ENCODE measurements at places on chromosomes 4 and X.

GRCh38 chrX:110003167-110004156 lies 548 bp downstream of the TMEM164 start:
- DNase-seq = no peak

DNA sequence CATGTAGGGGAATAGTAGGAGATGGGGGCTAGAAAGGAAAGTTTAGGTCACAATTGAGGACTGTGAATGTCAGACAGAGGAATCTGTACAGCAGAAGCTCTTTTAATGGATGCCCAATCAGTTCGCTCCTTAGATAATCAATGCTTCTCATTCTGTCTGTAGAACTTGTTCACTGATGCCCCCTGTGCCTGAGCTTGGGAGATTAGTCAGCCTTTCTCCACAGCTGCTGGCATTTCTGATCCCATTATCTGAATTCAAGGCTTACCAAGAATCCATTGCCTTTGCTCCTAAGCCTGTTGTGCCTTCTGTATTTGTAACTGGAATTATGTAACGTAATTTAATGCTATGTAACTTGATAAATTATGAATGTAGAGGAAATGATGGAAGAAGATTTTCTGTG lies 53.2 kb upstream of the BBS12 start:
- DNase-seq = no peak

DNA sequence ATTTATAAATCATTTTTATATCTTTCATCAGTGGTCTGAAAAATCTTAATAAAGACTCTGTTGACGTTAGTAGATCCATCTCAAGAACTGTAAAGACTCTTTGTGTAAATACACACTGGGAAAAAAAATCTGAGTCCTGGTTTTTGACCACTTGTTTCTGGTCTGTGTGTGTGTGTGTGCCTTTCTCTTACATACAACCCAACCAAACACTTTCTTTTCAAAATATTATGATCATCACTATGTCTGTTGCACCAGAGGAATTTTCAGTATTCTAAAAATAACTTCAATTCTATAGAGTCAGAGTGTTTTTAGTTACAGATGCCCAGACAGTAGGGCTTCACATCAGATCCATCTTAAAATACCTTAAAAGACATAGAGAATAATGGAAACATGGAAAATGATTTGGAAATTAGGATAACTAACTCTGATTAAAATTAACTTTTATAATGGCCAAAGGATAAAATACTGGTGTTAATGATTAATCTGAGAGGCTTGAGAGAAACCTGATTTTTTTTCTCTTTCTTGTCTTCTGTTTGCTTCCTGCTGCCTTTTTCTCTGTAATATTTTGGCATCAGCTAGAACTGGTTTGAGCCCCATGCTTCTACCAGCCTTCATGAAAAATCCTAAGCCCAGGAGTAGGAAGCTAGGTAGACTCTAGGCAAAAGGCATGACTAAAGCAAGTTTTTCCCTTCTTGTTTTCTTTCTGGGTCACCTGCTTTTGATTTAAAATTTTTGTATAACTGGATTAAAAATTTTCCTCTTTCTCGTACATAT lies 99.7 kb downstream of the ATXN3L start:
- no peak for DNase-seq

- no peak for DNase-seq
Observed at GRCh38 chr4:176758731-176759130, 34.0 kb downstream of the VEGFC start.

GRCh38 chr4:126213996-126214395 lies 899.2 kb downstream of the FAT4 start:
- DNase-seq = no peak

DNA sequence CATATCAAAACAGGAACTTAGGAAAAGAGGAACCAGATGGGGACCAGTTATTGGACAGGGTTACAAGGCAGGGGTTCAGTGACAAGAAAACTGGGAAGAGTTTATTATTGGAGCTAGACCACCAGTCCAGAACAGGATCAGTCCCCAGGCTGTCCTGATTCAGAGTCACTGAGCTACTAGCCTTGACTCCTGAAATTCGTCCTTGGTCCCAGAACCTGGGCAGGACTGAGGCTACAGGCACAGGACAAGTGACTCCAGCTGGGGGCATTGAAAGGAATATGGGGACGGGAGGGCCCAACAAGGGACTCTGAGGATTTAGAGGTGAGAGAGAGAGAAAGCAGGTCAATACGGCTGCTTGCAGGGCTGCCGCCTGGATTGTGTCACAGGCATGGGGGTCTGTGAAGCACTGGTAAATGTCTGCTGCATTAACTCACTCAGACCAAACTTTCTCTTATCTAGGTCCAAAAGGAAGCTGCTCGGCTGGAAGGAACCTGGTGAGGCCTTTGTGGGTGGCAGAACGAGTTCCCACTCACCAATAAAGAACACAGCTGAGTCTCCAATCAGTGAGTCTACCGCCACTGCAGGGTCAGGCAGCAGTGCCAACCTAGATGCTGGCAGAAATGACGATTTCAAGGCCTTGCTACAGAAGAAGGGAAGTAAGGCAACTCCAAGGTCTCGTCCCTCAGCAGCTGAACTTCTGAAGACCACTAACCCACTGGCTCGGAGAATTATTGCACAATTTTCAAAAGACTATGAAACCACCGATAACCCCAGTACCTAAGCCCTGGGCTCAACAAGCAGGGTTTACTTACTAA lies 11.3 kb upstream of the RTL5 start:
- no peak for DNase-seq

DNA sequence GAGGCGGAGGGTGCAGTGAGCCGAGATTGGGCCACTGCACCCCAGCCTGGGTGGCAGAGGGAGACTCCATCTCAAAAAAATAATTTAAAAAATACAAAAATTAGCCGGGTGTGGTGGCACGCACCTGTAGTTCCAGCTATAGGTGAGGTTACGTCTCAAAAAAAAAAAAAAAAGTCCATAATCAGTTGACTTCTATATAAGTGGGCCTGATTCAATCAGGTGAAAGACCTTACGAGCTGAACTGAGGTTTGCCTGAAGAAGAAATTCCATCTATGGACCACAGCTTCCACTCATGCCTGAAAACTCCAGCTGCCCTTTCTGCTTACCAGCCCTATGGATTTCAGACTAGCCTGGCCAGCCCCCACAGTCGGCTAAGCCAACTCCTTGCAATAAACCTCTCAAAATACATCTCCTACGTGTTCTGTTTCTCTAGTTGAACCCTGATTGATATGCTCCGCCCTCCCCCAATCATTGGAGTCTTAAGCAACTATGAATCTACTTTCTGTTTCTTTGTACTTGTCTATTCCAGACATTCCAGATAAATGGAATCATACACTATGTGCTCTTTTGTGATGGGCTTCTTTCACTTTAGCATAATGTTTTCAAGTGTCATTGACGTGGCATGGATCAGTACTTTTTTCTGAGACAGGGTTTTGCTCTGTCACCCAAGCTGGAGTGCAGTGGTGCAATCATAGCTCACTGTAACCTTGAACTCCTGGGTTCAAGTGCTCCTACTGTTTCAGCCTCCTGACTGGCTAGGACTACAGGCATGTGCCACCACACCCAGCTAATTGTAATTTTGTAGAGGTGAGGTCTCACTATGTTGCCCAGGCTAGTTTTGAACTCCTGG lies 36.6 kb downstream of the SAT1 start:
- DNase-seq = no peak

GRCh38 chr4:96483308-96484030 lies 643.6 kb downstream of the PDHA2 start:
- DNase-seq = no peak

- no peak for DNase-seq
Observed at GRCh38 chr4:184097241-184097605, 120.5 kb downstream of the ENPP6 start.

DNA sequence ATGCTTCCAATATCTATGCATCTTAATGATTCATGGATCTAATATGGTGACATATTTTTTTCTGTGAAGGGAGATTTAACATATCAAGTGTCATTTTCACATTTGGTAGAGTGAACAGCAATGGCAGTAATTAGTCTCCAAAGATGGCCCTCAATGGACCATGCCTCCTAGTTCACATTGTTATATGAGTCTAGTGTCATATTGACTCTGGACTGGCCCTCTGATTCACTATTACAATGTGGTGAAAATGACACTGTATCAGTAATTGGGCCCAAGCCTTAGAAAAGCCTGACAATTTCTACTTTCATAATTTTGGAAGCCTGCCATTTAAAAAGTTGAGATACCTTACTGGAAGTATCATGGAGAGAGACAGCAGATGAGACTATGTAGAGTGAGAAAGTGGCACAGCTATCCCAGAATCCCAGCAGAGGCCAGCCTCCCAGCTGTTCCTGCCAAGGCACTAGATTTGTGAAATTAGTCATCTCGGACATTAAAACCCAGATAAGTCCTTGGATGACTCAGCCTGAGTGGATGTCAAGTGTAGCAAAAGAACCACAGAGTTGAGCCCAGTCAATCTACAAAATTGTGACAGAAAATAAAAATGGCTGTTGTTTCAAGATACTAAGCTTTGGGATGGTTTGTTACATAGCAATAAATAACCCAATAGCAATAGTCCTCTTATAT lies 68.4 kb downstream of the ARHGEF38 start:
- no peak for DNase-seq

GRCh38 chr4:100826067-100826466 lies 308.2 kb upstream of the EMCN start:
- no peak for DNase-seq

DNA sequence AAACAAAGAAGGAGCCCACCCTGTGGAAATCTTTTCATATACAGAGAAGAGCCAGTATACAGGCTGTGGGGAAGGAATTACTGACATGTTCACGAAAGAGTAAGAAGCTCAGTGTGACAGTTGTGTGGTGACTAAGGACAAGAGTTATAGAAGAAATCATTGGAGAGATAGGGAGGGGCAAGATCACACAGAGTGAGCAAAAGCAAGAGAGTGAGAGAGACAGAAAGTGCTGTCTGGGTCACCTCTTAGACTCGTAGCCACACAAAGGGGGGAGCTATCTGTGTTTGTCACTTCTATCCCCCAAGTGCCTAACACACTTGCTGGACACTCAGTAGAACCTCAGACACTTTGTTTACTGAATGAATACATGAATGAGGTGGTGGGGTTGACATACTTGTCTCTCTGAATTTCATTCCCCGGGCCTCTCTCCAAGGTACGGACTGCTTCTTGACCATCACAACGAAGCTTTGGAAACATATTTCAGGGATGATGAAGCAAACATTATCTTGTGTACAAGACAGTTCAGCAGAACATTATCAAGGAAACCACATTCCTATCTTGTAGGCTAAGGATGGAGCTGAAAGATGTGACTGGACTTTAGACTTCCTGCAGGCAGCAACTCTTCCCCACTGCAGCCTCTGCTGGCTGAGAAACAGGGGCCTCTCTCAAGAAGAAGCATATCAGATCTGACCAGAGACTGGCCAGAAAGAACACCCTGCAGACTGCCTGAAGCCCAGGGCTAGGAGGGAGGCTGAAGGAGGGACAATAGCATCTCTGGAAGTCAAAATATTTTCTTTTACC lies 168.2 kb downstream of the AMELX start:
- DNase-seq = no peak

- no peak for DNase-seq
Observed at GRCh38 chr4:59243038-59243437, 1957.1 kb upstream of the ADGRL3 start.

- no peak for DNase-seq
Observed at GRCh38 chr4:172035562-172035961, 222.4 kb downstream of the GALNTL6 start.

DNA sequence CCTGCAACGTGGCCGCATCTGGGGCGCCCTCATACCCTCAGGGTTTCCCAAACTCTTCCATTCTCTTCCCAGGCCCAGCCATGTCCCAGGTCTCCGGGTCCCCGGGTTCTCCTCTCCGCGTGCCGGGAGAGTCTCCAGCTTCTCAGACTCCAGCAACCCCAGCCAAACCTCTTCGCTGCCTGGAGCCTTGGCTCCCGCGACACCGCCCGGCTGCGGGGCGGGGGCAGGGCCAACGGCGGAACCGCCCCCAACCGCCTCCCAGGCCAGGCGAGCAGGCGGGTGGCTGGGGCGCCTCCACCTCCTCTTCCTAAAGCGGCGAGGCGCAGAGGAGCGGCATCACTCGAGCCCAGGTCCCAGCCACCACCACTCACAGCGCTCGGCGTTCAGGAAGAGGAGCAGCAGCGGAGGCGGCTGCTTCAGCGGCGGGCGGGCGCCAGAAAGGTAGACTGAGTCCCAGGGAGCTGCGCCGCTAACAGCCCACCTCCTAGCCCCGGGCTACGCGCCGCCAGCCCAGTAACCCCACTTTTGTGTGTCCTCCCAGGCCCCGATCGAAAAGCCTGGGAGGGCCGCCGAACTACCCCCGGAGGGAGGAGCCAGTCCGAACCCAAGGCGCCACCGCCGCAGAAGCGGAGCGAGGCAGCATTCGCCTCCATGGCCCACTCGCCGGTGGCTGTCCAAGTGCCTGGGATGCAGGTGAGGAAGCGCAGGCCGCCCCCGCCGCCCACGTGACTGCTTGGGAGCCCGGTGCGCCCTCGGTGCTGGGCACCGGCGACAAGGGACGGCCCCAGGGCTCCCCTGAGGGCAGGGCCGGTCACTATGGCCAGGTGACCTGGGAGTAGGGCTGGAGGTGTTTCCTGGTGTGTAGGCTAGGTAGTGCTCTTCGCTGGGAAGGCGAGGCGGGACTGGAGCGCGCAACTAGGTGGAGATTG lies at the start of gene STK26:
Gene STK26, plus strand, starts transcription at position 336 of the 929 bp plus-strand sequence. Its CDS starts 316 bp downstream, at position 652.
- peak; percentile 60 for DNase-seq

DNA sequence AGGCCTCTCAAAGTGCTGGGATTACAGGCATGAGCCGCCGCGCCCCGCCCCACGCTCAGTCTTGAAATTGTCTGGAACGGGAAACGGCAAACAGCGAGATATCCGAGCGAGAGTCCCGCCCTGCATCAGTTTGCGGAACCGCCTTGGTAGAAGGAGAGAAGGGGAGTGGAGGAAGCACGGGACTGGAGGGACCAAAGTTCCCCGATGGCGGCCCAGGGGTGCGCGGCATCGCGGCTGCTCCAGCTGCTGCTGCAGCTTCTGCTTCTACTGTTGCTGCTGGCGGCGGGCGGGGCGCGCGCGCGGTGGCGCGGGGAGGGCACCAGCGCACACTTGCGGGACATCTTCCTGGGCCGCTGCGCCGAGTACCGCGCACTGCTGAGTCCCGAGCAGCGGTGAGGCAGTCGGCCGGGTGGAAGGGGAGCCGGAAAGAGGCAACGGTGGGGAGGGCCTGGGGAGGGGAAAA lies at the start of gene BST1:
Gene BST1, plus strand, starts transcription at position 125 of the 463 bp plus-strand sequence. Its CDS starts 80 bp downstream, at position 205.
- peak; percentile 13 for DNase-seq

DNA sequence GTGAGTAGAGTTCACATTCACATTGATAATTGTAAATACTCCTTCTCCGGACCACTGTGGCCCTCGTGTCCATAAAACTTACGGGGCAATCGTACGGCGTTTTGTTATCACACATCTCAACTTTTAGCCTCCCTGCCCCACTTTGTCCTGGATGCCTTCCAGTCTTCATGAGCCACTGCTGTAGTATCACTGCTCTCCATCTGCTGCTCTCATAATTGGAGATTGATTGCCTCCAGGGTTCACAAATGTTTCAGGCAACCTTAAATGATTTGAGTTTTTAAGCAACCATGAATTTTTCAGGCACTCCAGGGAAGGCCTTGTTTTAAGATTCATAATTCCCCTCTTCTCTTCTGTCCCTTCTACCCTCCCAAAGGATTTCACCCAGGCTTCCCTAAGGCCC lies 28.4 kb downstream of the ALPK1 start:
- DNase-seq = no peak

DNA sequence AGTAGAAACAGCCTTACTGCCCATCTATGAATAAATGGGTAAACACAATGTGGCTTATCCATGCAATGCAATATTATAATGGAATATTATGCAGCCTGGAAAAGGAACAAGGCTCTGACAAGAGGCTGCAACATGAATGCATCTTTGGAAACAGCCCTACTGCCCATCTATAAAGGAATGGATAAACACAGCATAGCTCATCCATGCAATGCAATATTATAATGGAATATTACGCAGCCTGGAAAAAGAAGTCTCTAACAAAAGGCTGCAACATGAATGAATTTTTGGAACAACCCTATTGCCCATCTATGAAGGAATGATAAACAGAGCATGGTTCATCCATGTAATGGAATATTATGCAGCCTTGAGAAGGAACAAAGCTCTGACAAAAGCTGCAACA lies 161.0 kb downstream of the CRLF2 start:
- no peak for DNase-seq
